Sigmoid colon (tissue), 7 donors: ENCODE measurements at places on chromosomes 2 and 18. TPM values are rescaled to one million over a fixed set of nuclear protein-coding genes. Genes with fewer than 3 reads are reported as not detected.

- DNase-seq, result no peak
Observed at GRCh38 chr18:35525795-35526494, 28.2 kb upstream of the INO80C start.

Gene AQP12A
- total RNA-seq, result not detected

Gene ASPRV1
- 1.1 TPM for total RNA-seq

Gene RAB6C
- total RNA-seq, result not detected
